ENCODE measurements at places on chromosomes 5 and 9.

GRCh38 chr9:134592018-134592818, 49.4 kb upstream of the COL5A1 start:
- peak; percentile 75 for DNase-seq

DNA sequence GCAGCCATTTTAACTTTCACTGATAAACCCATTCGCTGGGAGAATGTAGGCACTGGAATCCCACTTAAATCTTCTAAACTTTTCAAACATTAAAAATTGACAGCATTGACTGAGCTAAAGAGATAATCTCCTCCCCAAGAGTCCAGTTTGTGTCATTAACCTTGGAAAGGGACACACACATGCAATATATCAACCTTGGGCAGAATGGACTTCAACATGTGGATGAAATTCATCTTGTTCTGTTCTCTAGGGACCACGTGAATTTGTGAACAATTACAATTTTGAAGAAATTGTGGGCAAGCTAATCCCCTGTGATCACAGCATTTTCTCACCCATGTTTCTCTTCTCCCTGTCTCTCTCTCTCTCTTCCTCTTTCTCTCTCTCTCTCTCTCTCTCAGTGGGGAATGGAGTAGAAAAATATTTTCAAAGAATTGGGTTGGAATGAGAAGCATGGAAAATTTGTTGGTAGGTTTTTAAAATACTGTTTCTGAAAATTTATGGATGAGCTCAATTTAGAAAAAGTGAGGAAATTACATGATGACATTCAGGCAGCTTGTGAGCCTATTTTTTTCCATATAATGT, 553.7 kb downstream of the EBF1 start:
- no peak for DNase-seq

DNA sequence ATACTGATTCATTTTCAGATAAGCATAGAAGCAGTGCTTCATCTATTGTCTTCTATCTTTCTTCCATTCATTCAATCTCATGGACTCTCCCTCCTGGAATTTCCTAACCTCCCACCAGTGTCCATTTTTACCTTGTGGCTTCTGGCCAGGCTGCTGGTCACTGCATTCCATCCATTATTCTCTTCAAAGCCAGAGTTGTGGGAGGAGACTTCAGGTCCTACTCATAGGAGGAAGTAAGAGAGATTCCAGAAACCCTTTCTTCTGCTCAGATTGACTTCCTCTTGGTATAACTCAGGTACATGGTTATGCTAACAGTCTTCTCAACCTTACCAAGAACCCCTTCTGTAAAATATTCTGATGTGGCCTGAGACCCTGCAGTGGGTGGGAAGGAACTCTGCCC, 153.3 kb upstream of the SLC12A2 start:
- no peak for DNase-seq

- DNase-seq, result no peak
Observed at GRCh38 chr5:111252799-111253545, 28.8 kb downstream of the CAMK4 start.

DNA sequence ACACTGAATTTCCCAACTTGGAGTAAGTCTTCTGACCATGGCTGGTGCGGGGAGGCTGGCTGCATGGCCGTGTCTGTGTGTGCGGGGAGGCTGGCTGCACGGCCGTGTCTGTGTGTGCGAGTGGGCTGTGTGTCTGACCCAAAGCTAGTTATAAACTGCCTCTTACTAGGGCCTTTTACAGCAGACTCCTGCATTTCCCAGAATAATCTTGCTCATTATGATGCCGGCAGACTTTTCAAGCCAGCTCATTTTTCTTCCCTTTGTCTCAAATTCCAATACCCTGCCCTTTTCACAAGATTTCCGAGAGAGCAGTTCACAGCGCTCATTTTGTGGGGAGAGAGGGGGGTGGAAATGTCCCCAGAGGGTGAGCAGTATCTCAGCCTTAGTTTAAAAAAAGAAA, 470.7 kb upstream of the BRINP1 start:
- DNase-seq, result no peak

DNA sequence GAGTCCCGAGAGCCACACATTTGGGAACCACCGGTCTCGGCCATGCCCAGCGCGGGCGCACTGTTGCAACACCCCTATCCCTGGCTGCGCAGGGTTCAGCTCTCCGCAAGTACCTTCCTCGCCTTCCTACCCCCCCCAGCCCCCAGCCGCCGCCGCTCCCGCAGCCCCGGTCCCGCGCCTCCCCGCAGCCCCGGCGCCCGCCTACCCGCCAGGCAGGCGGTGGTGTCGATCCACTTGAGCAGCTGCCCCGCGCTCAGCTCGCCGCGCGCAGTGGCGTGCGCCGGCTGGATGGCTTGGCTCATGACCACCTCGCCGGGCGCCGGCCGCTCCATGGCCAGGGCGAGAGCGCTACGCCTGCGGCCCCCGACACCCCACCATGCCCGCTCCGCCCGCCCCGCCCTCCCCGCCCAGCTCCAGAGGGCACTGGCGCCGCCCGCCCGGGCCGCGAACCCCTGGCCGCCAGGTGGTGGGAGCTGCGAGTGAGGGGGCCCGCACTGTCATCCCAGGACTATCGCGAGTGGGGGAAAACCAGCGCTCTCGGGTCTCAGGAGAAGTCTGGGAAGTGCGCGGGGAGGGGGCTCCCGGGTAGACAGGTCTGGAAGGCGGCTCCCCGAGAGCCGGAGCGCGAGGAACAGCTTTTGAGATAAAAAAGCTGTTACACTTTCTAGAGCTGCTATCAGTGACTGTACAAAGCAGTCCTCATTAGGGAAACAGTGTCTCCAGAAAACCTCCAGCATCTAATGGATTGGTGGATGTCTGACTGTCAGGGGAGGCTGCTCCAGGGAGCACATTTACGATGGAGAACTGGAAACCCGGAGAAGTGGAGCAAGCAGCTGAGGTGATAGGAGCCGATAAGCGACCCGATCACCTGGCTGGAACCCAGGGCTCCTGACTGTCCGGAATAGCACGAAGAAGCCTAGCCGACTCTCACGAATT, at the start of gene ACOT12:
TSS of gene ACOT12 (minus strand) at position 352 of the 936 bp plus-strand sequence. CDS start at position 332, 20 bp downstream.
- peak; percentile 43 for DNase-seq

DNA sequence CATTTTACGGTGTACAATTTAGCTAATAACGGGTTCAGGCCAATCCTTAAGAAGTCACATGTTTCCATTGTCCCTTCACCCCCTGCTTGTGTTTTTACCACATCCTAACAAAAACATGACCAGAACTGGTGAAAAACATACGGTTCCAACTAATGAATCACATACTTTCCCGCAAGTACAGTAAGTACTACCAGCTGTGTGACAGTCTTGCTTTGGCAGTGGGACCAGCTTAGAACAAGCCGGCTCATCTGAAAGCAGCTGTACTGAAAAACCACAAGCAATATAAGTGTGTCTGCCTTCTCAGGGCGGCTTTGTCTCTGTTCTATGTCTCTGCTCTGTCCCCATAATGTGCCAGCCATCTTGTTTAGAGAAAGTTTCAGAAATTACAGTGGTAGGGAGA, 242.5 kb downstream of the BNC2 start:
- peak; percentile 36 for DNase-seq

DNA sequence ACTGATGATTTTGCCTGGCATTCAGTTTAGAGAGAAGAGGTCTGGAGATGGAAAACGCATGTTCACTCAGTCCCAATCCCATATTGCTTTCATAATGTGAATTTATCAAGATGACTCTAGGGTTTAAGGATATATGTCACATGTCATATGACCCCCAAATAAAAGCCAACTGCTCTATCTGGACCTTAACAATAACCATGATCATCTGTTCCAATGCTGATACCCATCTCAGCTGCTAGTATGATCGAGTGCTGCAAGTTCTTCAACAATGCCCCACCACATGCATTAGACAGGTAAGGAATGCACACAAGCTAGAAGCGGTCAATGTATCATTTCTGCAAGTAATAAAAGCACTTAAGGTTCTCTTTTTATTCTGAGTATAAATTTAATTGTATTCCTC, 91.8 kb downstream of the OXCT1 start:
- no peak for DNase-seq

GRCh38 chr9:85223506-85224125, 518.1 kb downstream of the AGTPBP1 start:
- no peak for DNase-seq

GRCh38 chr5:8241076-8241475, 372.1 kb downstream of the MTRR start:
- no peak for DNase-seq

DNA sequence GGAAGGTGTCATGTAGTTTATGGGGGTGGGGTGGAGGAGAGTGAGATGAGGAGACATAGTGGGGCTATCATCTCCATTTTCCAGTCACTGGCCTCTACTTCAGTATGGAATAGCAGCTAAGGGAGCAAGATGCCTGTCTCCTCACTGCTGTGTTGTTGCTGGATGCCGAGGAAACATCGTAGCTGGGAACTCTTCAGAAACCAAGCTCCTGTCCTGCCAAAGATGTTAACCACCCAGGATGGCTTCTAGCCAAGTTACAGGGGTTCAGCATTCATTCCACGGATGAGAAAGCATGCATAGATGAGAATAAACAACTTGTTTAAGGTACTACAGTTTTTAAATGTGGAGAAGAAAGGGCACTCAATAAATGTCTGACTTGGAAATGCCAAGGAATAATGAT, 226.5 kb downstream of the ASTN2 start:
- no peak for DNase-seq
